ENCODE measurements at places on chromosomes 7 and 10.
A peak's percentile ranks its signal among the peaks of the same experiment; 100 is the strongest.

DNA sequence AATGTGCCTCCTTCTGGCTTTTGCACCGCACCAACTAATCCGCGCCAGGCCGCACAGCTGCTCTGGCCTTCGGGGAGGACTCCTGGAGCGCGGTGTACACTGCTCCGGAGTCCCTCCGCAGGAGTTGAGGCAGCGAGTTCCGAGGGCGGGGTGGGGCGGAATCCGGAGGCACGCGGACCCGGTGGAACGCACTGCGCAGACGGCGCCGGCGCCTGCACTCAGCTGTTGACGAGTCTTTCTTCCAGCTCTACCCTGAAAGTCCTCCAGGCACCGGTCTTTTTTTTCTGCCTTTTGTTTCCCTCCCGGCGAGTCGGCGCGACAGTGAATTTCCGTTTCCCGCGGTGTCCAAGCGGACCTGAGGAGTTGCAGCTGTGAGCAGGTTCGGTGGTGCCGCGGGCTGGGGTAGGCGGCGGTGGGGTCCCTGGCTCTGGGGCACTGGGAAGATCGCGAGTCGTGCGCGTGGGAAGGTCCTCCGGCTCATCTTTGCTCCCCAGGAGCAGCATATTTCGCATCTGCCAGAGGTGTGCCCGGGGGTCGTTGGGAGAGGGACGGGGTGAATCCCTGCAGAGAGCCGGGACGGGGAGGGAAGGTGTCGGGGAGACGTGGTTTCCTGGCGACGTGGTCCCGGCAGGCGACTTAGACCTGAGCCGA is 44.1 kb downstream of the SFTPD start:
- peaks cover 13% of the 10 kb centered on the region for H3K4me1 ChIP-seq
- peaks cover 6% of the 10 kb centered on the region for H3K36me3 ChIP-seq

DNA sequence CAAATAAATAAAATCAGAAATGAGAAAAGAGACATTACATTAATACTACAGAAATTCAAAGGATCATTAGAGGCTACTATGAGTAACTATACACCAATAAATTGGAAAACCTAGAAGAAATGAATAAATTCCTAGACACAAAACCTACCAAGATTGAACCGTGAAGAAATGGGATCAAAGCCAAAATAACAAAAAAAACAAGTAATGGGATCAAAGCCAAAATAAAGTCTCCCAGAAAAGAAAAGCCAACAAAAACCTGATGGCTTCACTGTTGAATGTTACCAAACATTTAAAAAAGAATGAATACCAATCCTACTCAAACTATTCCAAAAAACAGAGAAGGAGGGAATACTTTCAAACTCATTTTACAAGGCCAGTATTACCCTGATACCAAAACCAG is 20.0 kb downstream of the GSDME start:
- H3K4me1 ChIP-seq = no peaks in the 10 kb centered on the region
- no peak for DNase-seq
- no peak overlapping the region for H3K4me3 ChIP-seq
- peaks cover 23% of the 10 kb centered on the region for H3K27me3 ChIP-seq
- H3K36me3 ChIP-seq = peaks cover 7% of the 10 kb centered on the region
- no peak overlapping the region for H3K27ac ChIP-seq

DNA sequence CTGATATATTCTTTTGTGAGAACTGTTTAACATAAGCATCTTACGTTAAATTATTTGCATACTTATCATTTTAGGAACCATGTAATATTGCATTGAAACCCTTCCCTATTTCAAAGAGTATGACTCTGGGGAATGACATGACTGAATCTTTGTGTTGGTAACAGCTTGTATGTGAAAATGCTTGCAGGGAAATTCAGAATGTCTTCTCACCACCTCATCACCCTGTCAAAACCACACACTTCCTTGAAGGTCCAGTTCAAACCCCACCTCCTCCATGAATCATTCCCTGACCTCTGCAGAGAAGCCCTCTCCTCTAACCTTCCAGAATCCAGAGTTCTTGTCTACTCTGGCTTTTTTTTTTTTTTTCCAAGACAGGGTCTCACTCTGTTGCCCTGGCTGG is 26.3 kb upstream of the NKX2-3 start:
- H3K27ac ChIP-seq = no peak overlapping the region
- DNase-seq = no peak
- no peaks in the 10 kb centered on the region for H3K4me1 ChIP-seq
- H3K36me3 ChIP-seq = no peaks in the 10 kb centered on the region
- peaks cover 12% of the 10 kb centered on the region for H3K27me3 ChIP-seq
- H3K4me3 ChIP-seq = no peak overlapping the region

GRCh38 chr7:138138244-138138643 is 62.0 kb downstream of the AKR1D1 start:
- no peak overlapping the region for H3K27ac ChIP-seq
- H3K4me1 ChIP-seq = no peaks in the 10 kb centered on the region
- H3K27me3 ChIP-seq = peaks cover 5% of the 10 kb centered on the region

DNA sequence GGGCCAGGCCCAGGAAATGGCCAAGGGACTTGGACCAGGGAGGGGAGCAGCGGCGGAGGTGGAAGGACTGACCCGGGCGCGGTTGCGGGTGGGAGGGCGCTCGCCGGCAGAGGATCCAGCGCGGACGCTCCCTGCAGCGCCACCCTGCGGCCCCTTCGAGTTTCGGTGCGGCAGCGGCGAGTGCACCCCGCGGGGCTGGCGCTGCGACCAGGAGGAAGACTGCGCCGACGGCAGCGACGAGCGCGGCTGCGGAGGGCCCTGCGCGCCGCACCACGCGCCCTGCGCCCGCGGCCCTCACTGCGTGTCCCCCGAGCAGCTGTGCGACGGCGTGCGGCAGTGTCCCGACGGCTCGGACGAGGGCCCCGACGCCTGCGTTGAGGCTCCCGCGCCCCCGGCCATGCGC is 16.8 kb upstream of the ZNF467 start:
- H3K4me3 ChIP-seq = no peak overlapping the region
- peaks cover 17% of the 10 kb centered on the region for H3K27me3 ChIP-seq
- H3K4me1 ChIP-seq = no peaks in the 10 kb centered on the region
- H3K36me3 ChIP-seq = no peaks in the 10 kb centered on the region
- peak; percentile 12 for DNase-seq

GRCh38 chr7:102115181-102115580 is 171.5 kb upstream of the SH2B2 start:
- no peak for DNase-seq
- no peaks in the 10 kb centered on the region for H3K4me1 ChIP-seq
- no peak overlapping the region for H3K4me3 ChIP-seq
- no peaks in the 10 kb centered on the region for H3K27me3 ChIP-seq

GRCh38 chr7:28711114-28711513 is 247.0 kb downstream of the TRIL start:
- H3K36me3 ChIP-seq = no peaks in the 10 kb centered on the region
- no peaks in the 10 kb centered on the region for H3K4me1 ChIP-seq
- no peak for DNase-seq
- H3K27ac ChIP-seq = no peak overlapping the region
- no peak overlapping the region for H3K4me3 ChIP-seq
